ENCODE measurements at places on chromosomes 13 and 19.

DNA sequence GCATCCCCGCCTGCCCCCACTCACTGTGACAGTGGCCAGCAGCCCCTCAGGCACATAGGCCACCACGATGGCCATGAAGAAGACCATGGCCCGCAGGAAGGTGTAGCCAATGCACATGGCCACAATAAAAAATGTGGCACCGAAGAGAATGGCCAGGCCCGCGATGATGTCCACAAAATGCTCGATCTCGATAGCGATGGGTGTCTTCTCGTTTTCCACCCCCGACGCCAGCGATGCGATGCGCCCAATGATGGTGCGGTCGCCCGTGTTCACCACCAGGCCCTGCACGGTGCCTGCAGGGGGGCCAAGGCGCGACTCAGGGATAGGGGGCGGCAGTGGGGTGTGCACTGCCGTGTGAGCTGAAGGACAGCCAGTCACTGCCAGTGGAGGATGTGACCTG lies 3.7 kb downstream of the ATP4A start:
- DNase-seq, result no peak

- no peak for DNase-seq
Measured at GRCh38 chr19:49574206-49574755, 6.1 kb downstream of the NOSIP start.

GRCh38 chr13:83709426-83710132 lies 172.7 kb downstream of the SLITRK1 start:
- DNase-seq, result no peak

DNA sequence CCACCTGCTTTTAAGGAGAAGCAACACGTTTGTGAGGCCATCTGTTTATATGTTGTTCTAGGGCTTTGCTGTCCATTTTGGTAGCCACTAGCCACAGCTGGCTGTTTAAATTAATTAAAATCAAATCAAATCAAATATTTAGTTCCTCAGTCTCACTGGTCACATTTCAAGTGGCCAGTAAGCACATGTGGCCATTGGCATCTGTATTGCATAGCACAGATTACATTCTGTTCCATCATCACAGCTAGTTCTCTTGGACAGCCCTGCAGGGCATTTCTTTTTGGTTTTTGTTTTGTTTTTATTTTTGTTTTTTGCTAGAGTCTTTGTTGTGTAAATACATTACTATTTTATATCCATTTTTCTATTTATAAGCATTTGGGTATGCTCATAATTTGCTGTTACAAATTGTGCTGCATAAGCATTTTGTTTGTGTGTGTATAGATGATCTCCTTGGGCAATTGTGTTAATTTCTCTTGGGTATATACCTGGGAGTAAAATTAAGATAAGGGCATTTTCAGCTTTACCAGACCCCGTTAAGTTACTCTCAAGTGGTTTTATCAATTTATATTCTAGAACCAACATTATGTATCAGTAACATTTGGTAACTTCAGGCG lies 31.3 kb downstream of the SAE1 start:
- DNase-seq, result no peak

GRCh38 chr19:28045621-28046020 lies 1167.3 kb downstream of the UQCRFS1 start:
- DNase-seq, result no peak

GRCh38 chr19:42942187-42942789 lies 5.3 kb upstream of the PSG7 start:
- no peak for DNase-seq

GRCh38 chr19:38003438-38004185 lies 96.6 kb downstream of the SIPA1L3 start:
- peak; percentile 88 for DNase-seq

DNA sequence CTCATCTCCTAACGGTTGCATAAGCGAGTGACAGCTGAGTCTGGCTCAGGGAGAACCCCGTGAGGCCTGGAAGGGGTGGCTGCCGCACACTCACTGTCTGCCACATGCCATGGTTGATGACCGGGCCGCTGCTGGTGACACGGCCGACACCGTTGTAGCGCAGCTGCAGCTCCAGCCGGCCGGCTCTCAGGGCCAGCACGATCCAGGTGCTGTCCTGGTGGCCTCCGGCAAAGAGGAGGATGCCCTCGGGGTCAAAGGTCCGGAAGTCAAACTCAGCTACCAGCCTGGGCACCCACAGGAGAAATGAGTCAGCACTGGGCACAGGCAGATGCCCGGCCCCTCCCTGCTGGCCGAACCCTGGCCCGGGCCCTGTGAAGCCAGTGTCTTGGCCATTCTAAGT lies 31.7 kb downstream of the GAS6 start:
- DNase-seq, result no peak

DNA sequence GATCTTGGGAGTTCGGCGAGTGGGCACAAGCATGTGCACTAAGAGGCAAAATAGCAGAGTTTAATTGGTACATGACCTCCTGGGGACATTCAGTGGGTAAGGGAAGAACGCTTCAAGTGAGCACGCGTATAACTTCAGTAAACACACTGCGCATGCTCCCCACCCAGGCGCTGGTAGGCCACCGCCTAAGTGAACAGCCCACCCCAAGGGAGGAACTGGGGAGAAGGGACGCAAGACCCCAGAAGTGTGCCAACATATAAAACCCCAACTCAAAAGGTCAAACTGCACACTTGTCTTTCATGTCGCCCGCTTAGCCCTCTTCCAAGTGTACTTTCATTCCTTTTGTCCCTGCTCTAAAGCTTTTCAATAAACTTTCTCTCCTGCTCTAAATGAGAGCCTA lies 10.5 kb upstream of the NTN5 start:
- no peak for DNase-seq

GRCh38 chr13:82947683-82948082 lies 934.6 kb downstream of the SLITRK1 start:
- DNase-seq, result no peak

GRCh38 chr13:112576768-112577167 lies 11.2 kb downstream of the TUBGCP3 start:
- no peak for DNase-seq

- no peak for DNase-seq
Measured at GRCh38 chr13:67299072-67299635, 69.0 kb upstream of the PCDH9 start.

GRCh38 chr19:51615991-51616390 lies 14.2 kb downstream of the SIGLEC5 start:
- no peak for DNase-seq

GRCh38 chr13:102466610-102467190 lies 64.9 kb upstream of the FGF14 start:
- no peak for DNase-seq

DNA sequence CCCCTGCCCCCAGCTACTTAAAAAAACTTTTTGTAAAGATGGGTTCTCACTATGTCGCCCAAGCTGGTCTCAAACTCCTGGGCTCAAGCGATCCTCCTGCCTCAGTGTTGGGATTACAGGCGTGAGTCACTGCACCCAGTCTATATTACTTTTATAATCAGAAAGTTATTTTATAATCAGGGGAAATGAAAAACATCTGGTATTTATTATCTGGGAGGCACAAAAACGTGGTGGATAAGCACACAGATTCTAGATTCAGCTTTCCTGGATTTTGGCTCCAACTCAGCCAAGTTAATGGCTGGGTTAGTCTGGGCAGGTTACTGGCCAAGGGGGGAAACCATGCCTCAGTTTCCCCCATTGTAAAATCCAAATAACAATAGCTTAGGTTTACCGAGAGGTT lies 24.7 kb downstream of the KEAP1 start:
- DNase-seq, result no peak

DNA sequence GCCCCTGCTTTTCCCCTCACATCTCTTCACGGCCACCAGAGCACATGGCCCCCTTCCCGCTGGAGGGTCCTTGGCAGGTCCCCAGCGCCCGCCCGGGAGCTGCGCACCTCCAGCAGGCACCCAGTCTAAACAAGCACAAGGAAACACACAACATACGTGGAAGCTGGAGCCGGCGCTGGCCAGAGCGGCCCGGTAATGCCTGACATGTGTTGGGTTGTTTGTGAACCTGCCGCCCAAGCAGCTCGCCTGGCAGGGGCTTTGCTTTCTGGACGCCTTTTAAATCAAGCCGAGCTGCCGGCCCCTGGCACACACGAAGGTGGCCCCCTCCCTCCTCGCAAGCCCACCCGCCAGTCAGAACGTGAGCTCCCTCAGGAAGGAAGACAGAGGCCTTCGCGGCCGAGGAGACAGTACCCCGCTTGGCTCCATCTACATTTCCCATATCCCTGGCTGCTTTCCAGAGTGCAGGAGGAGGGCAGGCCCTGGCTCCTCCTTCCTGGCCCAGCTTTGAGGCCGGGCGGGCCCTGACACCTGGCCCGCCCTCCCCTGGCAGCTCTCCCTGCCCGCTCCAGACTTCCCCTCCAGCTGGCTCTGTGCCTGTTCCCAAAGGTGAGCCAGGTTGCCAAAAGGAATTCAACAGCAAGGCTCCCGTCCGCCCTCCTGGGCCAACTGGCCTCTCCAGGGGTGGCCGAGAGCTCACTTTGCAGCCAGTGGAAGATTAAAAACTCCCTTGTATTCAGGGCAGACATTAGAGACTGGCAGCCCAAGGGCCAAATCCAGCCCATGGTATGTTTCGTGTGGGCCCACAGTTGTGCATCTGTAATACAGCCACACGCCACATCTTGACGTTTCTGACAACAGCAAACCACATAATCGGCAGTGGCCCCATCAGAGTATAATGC lies 28.7 kb downstream of the COMP start:
- peak; percentile 93 for DNase-seq

- DNase-seq, result no peak
Measured at GRCh38 chr13:78960881-78961280, 301.9 kb upstream of the OBI1 start.

DNA sequence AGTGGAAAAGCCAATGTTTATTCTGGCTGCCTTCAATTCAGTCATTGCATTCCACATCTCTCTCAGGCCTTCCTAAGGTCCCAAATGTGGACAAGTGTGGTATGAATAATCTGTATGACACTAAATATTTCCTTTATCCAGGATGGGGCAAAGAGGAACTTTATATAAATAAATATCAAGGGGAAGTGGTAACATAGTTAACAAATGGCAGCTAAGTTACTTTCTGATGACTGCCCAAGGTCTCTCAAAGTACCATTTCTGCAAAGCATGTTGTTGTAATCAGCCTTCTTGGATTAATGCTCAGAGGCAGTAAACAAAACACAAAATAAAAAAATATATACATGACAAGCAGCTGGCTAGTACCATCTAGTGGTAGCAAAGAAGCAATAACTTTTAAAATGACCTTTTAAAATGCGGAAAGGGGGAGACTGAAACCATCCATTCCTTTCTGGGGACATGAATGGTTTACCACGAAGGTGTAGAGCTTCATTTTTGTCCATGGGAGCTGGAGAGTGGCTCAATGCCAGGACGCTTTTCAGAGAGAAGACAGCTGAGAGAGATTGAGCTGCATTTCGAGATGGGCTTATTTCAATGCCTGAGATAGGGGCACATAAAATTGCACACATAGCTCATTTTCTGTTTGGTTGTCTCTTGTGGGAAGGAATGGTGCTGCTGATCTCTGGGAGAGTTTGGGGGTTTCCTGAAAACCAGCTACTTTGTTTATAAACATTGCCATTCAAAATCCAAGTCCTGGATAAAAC lies 259.2 kb downstream of the RFC3 start:
- DNase-seq, result no peak

DNA sequence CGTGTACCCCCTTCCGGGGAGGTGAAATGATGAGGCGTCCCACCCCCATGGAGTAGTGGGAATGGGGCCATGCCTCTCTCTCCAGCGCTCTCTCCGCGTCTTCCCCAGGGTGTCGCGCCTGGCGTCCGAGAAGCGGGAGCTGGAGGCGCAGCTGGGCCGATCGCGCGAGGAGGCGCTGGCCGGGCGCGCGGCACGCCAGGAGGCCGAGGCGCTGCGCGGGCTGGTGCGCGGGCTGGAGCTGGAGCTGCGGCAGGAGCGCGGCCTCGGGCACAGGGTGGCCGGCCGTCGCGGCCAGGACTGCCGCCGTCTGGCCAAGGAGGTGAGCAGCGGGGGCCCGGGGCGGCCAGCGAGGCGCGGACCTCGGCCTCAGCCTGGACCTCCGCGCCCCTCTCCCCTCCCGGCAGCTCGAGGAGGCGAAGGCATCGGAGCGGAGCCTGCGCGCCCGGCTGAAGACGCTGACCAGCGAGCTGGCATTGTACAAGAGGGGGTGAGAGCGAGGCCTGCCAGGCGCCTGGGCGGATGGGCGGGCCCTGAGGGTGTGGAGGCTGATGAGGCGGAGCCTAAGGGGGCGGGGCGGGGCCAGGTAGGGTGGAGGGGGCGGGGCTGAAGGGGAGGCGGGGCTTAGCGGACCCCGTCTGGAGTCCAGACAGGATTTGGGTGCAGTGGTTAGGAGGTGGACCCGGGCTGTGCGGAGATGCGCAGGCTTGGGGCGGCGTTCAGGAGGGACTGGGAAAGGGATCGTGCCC lies 7.7 kb downstream of the PGLYRP1 start:
- peak; percentile 74 for DNase-seq

GRCh38 chr13:111611651-111612050 lies 291.2 kb downstream of the TEX29 start:
- no peak for DNase-seq

GRCh38 chr13:28820099-28821051 lies at the start of gene MTUS2:
TSS of gene MTUS2 (plus strand) at chr13:28820339.
- no peak for DNase-seq

GRCh38 chr19:4362101-4362828 lies 18.9 kb downstream of the MPND start:
- no peak for DNase-seq

GRCh38 chr19:34662919-34663318 lies 14.0 kb downstream of the SCGB2B2 start:
- no peak for DNase-seq

DNA sequence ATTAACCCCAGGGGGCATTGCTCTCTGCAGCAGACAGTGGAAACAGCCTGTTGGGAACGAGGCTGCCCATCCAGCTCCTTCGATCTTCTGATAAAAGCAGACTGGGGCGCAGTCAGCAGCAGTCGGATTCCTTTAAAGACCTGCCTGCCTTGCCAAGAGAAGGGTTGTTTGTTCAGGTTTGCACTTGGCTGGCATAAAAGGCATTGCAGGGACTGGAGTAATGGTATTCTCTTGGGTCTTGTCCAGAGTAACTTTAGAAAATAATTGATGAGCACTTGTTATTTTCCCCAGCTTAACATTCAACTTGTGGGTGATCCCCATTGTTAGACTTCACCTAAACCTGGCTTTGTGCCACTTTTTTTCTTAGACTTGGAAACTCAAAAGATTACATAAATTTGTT lies 67.3 kb upstream of the SLC10A2 start:
- peak; percentile 37 for DNase-seq

GRCh38 chr19:51593138-51593890 lies 22.2 kb downstream of the ZNF175 start:
- no peak for DNase-seq

GRCh38 chr13:112074139-112074865 lies 7.4 kb downstream of the SOX1 start:
- DNase-seq, result no peak

DNA sequence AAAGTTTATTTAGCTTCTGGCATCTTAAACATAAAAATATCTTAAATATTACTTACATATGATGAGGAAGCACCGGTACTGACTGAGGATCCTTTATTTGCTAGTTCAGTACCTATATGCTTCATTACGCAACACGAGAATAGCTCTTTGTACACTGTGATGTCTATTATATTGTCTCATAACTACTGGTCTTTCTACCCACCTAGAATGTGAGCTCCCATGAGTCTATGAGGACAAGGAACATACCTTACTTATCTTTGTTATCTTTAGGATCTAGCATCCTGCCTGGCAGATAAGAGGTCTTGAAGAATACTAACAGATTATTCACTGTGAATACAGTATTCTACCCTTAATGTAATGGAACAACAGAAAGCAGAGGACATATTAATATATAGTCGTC lies 124.9 kb downstream of the DNAJC3 start:
- no peak for DNase-seq
